Pancreas (tissue), 10 donors: ENCODE measurements at places on chromosomes 12 and 14. TPM values are rescaled to one million over a fixed set of nuclear protein-coding genes. Genes with fewer than 3 reads are reported as not detected.
A peak's percentile ranks its signal among the peaks of the same experiment; 100 is the strongest.

TRPV4 gene
- 3.2 TPM for total RNA-seq

LRIG3 gene
- 36.3 TPM for total RNA-seq

- H3K27ac ChIP-seq = no peak overlapping the region
- no peaks in the 10 kb centered on the region for H3K36me3 ChIP-seq
- DNase-seq = no peak
These were observed 63.2 kb upstream of the RFX4 start for GRCh38 chr12:106519607-106520021.

DNA sequence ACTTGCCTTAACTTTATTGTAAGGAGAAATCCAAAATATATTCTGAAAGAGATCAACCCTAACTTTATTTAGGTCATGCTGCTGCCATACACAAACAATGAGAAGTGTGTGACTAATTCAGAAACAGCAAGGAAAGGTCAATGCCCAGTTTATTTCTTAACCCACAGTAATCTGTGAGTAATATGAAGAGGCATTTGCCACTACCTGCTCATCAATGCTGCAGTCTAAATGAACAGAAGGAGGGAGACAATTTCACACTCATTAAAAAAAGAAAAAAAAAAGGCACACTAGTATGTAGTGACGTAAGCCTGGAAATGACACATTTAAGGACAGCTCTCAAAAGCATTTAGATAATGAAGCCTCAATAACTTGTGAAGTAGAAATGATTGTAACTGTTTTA, 90.5 kb upstream of the FOXN3 start:
- H3K4me3 ChIP-seq = no peak overlapping the region
- no peaks in the 10 kb centered on the region for H3K4me1 ChIP-seq
- no peaks in the 10 kb centered on the region for H3K36me3 ChIP-seq
- DNase-seq = no peak
- H3K27me3 ChIP-seq = no peaks in the 10 kb centered on the region

- H3K27me3 ChIP-seq = no peaks in the 10 kb centered on the region
- no peak overlapping the region for H3K27ac ChIP-seq
- peaks cover 2% of the 10 kb centered on the region for H3K36me3 ChIP-seq
- no peaks in the 10 kb centered on the region for H3K4me1 ChIP-seq
- no peak for DNase-seq
These were observed 81.4 kb downstream of the TESC start for GRCh38 chr12:117017807-117018206.

GRCh38 chr12:94716339-94716738, 66.0 kb upstream of the TMCC3 start:
- H3K4me1 ChIP-seq = no peaks in the 10 kb centered on the region
- no peak for DNase-seq
- no peaks in the 10 kb centered on the region for H3K36me3 ChIP-seq
- H3K27me3 ChIP-seq = no peaks in the 10 kb centered on the region

DNA sequence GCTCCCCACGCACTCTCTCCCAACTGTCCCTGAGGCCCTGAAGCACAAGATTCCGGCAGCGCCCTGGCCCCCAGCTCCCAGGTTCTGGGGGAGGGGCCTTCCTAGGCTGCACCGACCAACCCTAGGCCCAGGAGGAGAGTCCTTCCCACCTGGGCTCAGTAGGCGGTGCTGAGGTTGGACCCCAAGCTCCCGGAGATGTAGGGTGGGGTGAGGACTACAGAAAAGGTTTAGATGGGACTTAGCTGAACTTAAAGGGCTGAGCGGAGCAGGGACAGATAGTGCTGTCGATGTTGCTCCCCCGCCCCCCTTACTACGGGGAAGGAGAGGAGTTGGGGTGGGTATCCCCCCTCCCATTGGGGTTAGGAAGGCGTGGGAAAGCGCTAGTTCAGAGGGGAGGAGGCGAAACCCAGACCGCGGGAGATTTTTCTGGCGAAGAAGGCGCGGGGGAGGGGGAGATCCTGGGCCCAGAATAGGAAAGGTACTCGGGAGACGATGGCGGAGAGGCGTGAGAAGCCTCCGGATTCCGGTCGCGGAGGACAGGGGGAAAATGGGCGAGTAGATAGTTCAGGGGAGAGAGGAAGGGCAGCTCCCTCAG, 4.2 kb upstream of the BAZ2A start:
- H3K4me3 ChIP-seq = peak overlapping the region; percentile 86
- peak; percentile 72 for DNase-seq
- H3K27ac ChIP-seq = peak overlapping the region; percentile 70
- peaks cover 28% of the 10 kb centered on the region for H3K4me1 ChIP-seq
- no peaks in the 10 kb centered on the region for H3K27me3 ChIP-seq

DNA sequence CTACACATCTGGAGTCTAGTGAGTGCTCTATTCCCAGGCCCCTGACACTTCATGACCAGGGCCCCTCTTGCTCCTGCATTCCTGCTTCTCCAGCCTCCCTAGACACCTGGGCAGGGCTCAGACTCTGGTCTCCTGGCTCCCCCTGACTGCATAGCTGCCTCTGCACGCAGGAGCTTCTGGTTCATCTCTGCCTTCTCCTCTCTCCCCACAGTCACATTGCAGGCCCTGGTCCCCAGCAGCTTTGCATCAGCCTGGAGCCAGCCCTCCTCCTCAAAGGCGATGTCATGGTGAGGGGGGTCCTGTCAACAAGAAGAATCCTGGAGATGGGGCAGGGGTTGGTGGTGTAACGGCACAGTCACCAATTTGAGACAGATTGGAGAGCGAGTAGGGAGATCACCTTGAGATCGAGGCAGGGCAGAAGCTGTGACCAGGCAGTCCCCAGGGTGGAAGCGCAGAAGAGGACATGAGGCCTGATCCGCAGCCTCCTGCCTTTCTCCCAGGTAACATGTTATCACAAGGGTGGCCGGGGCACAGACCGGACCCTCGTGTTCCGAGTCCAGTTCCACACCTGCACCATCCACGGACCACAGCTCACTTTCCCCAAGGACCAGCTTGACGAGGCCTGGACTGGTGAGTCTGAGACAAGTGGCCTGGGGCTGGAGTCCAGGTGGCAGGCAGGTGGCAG, 8.1 kb downstream of the TNS2 start:
- peaks cover 28% of the 10 kb centered on the region for H3K4me1 ChIP-seq
- no peaks in the 10 kb centered on the region for H3K27me3 ChIP-seq
- peak; percentile 75 for DNase-seq

DNA sequence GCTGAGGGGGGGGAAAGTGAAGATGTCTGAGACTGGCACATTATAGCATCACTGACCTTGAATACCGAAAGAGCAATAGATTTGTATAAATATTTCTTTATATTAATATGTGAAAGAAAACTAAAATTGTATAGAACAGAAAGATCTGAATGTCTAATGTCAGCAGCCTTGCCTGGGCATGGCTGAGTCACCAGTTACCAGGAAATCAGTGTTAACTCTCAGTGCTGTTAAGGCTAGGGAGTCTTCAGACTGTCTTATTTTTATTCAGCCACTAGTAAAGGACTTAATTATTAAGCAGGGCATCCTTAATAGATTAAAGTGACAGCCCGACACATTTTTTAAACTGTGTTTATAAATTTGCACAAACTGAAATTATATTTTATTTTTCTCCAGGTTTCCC, 122.9 kb upstream of the AEBP2 start:
- no peak overlapping the region for H3K4me3 ChIP-seq
- DNase-seq = no peak
- no peaks in the 10 kb centered on the region for H3K27me3 ChIP-seq
- no peaks in the 10 kb centered on the region for H3K4me1 ChIP-seq
